ENCODE measurements at places on chromosomes 12 and 14.

GRCh38 chr12:99436584-99436983, 211.0 kb upstream of the GARIN6 start:
- no peak for DNase-seq

- DNase-seq: no peak
These were observed 22.3 kb downstream of the FBLN5 start for GRCh38 chr14:91925001-91925726.

DNA sequence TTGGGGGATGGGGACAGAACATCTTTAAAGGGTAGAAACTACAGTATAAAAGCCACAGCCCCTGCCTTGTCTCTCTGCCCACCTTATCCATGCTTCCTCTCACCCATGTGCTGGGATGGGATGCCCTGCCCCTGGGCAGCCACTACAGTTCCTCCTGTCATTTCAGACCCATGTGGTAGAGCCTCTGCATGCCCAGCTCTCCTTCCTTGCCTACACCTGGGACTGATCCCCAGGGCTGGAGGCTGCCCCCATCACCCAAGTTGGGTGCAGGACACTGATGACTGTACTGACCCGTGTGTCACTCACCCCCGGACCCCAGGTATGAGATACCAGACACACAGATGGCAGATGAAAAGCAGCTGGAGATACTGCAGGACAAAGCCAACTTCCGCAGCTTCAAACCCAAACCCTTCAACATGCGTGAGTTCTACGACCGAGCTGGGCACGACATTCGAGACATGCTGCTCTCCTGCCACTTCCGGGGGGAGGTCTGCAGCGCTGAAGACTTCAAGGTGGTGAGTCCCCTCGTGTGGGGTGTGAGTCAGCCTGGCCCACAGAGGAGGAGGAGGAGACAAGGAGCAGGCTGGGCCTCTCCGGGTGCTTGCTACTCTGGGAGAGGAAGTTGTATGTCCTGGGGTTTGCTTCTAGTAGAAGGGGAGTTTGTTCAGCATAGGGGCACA, 2.2 kb downstream of the ASIC1 start:
- no peak for DNase-seq

- no peak for DNase-seq
These were observed 24.9 kb downstream of the VPS37B start for GRCh38 chr12:122870867-122871664.

DNA sequence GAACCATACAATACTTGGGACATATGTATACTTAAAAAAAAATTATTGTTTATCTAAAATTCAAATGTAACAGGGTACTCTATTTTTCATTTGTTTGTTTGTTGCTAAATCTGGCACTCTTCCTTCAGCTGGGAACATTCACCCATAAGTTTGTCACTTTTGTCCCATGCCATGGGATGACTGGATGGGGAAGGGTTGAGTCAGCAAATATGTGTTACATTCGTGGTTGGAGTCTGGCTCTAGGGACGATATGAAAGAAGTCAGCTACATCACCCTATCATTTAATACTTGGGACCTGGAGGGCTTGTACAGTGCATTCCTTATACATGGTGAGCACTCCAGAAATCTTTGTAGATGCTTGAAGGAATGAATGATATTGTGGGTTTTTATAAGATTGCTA, 131.3 kb downstream of the IPO8 start:
- DNase-seq: no peak

DNA sequence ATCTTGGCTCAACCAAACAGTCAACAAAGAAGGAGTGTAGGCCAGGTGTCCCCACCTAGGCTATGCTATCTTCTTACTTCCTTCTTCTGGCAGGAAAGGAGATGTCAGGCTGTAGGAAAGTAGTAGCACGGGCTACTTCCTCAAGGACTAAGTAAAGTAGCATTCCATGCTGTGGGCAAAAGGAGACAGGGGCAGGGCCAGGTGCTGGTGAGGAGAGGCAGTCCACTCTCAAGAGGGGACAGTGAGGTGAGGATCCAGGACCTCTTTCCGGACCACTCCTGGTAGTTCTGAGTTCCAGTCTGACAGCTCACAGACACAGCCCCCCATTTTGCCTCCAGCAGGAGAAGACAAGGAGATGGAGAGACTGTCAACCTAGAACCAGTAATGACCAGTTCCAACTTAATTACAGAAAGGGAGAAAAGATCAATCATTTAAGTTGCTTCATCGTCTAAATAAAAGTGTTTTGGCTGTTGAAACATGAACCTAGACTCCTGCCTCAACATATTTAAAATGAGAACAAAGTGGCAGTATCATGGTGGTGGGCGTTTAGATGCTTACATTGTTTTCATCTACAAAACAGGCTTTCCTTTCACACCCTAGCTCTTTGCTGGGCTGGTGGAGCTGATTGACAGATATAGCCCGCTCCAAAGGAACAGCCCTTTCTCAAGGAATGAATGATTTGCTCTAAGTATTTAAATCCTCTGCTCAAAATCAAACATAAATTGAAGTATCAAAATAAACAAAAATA, 5.1 kb upstream of the SSTR1 start:
- DNase-seq: no peak
